T-helper 22 cell (primary cell): ENCODE measurements at places on chromosomes 3 and 15.

DNA sequence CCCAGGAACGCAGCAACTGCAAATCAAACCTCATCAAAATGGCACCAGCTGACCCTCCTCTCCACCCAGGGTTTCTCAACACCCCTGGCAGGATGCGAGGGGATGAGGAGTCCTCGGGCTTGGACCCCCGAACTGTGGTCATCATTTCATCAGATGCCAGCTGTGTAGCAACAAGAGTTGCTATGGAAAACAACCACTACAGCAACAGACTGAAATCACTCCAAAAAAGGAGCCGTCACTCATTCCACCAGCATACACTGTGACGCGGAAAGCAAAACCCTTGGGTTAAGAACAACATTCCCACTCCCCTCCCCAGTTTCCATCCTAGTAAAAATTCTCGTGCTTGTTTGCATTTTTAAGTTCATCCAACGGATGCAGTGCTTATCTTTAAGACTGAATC, 40.1 kb downstream of the VGLL4 start:
- DNase-seq, result no peak

- no peak for DNase-seq
Measured at GRCh38 chr3:2765002-2765579, 345.1 kb downstream of the IL5RA start.

GRCh38 chr3:141955175-141955574, 78.7 kb downstream of the ATP1B3 start:
- no peak for DNase-seq

GRCh38 chr3:169146179-169146665, 517.3 kb downstream of the MECOM start:
- no peak for DNase-seq

GRCh38 chr3:27623085-27623753, 98.9 kb downstream of the EOMES start:
- DNase-seq, result no peak

DNA sequence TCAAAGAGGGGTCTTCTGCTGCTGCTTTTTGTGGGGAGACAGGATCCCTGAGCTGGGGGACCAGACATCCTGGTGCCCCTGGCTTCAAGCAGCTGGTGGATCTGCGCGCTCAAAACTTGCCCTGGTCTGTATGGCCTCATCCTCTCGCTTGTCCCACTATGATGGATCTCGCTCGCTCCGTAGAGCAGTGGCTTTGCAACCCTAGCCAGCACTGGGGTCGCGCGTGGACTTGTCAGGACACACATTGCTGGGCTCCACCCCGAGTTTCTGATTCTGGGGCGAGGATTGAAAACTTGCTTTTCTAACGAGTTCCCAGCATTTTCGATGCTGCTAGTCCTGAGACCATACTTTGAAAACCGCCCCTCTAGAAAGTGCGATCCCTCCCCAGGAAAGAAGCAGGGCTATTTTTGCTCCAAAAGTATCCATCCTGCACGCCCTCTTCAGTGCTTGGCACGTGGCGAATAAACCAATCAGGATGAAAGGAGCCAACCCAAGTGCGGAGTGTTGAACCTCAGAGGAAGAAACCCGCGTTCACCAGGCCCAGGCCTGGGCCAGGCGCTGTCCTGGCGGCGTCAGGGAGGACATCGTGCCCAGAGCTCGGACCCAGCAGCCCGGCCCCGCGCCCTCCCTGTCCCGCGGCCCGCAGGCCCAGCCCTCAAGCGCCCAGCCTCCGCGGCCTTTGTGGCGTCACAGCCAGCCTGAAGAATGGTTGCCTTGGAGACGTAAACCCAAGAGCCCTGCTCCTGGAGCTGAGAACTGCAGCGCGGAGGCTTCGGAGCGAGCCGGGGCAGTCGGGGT, at the start of gene CFAP100:
Gene CFAP100 (plus strand): TSS at position 731 of the 798 bp plus-strand sequence. CDS start 1,092 bp downstream, outside the sequence.
- no peak for DNase-seq

DNA sequence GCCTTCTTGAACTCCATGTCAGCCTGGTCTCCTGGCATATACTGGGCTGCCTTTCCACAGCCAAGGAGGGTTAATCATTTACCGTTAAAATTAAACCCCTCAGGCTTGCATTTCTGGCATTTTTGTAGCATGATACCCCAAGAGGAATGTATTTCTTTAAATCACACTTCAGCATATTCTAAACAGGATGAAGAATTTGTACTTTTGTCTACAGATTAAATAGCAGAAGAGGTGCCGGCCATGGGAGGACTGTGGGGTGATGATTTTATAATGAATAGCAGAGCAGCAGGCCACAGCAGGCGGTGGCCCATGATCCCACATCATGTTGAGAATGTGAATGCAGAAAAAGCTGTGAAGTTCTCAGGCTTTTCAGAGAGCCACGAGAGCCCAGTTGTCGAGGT, 90.2 kb downstream of the ARNT2 start:
- no peak for DNase-seq

GRCh38 chr3:64647825-64648224, 40.0 kb downstream of the ADAMTS9 start:
- no peak for DNase-seq

GRCh38 chr15:81105545-81105944, 28.5 kb upstream of the CFAP161 start:
- no peak for DNase-seq

DNA sequence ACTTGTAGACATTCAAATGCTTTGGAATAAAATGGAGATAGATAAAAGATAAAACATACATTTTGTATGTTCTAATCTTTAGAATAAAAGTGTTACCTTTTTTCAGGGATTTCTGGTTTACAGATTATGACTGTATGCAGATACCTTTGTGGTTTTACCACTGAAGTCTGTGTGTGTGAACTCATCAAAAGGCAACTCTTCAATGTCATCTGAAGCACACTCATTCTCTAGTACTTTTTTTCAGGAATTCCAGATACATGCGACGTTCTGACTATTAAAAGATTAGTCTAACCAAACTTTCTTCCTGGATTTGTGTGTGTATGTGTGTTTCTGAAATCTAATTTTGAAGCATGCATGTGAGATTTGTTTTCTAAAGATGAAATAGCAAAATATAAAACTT, 188.6 kb downstream of the NLGN1 start:
- DNase-seq, result no peak

DNA sequence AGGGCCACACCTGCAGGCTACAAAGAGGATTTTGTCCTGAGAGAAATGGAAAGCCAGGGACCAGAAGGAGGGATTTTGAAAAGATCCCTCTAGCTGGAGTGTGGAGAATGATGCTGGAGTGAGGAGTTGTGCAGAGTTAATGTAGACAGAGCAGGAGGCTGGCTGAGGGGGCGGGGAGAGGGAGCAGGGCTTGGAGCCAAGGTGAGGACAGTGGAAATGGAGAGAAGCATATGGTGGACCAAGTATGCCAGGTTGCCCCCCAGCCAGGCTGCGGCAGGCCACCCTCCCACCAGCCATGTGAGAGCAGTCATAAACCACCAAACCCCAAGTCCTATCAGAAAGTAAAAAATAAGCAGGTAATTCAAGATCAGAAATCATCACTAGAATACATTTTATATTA, 14.7 kb downstream of the RARRES1 start:
- DNase-seq, result no peak

- DNase-seq, result no peak
Measured at GRCh38 chr3:114460459-114460858, 166.6 kb downstream of the TIGIT start.

DNA sequence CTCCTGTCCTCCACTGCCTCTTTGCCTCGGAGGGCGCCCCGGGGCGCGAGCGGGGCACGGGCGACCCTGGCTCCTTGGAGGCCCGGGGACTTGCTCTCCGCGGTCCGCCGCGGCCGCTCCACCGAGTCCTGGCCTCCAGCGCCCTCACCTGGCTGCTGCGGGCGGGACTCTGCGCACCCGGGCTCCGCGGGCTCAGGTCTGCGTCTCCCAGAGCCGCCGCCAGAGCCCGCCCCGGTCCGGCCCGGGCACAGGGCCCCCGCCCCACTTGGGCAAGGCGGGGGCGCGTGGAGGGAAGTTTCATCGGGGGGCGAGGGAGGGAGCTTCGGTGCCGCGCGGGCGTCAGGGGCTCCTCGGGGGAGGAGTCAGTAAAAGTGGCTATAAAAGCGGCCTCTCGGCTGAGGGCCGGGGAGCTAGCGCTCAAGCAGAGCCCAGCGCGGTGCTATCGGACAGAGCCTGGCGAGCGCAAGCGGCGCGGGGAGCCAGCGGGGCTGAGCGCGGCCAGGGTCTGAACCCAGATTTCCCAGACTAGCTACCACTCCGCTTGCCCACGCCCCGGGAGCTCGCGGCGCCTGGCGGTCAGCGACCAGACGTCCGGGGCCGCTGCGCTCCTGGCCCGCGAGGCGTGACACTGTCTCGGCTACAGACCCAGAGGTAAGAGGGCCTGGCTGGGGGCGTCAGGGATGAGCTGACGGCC, at the start of gene CEMIP:
Gene CEMIP (plus strand): TSS at position 407 of the 694 bp plus-strand sequence. CDS start 94,510 bp downstream, outside the sequence.
- DNase-seq, result no peak

DNA sequence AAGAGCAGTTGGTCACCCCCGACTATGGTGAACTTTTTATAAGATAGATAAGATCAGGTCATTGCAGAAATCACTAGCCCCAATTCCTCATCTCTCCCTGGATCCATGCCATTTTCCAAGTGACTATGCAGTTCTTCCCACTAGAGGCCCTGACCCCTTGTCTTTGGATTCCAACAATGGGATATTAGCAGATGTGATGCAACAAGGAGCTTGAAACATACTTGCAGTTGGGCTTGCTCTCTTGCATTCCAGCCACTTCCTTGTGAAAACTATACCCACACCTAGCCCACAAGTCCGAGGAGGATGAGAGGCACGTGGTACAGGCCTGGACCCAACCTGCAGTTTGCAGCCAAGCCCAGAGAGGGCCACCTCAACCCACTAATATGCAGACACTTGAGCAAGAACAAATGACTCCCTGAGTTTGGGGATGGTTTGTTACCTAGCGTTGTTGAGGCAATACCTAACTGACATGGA, 60.6 kb downstream of the SUCLG2 start:
- no peak for DNase-seq

DNA sequence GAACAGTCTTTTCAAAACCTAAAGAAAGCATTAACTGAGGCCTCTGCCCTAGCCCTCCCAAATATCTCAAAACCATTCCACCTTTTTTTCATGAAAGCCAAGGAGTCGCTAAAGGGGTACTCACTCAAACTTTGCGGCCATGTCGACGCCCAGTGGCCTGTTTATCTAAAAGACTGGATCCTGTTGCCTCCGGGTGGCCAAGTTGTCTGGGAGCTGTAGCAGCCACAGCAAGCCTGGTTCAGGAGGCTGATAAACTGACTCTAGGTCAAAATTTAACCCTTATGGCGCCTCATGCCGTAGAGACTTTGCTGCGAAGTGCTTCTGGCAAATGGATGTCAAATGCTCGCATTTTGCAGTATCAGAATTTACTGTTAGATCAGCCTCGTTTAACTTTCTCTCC, 39.5 kb downstream of the ZBTB11 start:
- DNase-seq, result no peak

- no peak for DNase-seq
Measured at GRCh38 chr3:102400766-102401165, 34.0 kb upstream of the ZPLD1 start.

GRCh38 chr15:81133782-81134461, at the start of gene CFAP161:
Gene CFAP161, plus strand, starts transcription at chr15:81134270. Its CDS starts 60 bp downstream, at chr15:81134330.
- no peak for DNase-seq

- no peak for DNase-seq
Measured at GRCh38 chr15:77209221-77209620, 138.3 kb upstream of the TSPAN3 start.

DNA sequence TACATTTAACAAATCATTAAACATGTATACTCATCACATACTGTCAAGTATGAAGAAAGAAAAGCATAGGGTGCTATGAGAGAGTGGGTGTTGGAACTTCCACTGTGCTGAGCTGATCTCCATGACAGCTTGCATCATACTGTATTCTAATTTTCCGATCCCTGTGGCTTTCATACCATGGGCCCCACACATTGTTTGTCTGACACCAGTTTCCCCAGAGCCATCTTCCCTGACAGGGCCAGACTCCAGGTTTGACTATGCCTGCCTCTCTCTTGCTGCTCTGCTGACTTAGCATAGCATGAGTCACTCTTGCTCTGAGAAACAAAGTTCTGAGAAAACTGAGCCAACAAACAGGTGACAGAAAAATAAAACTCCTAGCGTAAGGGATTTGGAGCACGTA, 37.0 kb upstream of the CASR start:
- no peak for DNase-seq
